CD14-positive monocyte (primary cell): ENCODE measurements at places on chromosomes 5 and 9. TPM values are rescaled to one million over a fixed set of nuclear protein-coding genes. Genes with fewer than 3 reads are reported as not detected.

The F2R gene
- polyA plus RNA-seq, result 0.03 and 0.09 TPM in 2 replicates

The SV2C gene
- polyA plus RNA-seq, result 0.02 TPM

The EMB gene
- 191 TPM for polyA plus RNA-seq

The HAND1 gene
- not detected for polyA plus RNA-seq

The OLFML2A gene
- not detected for polyA plus RNA-seq

The CDH9 gene
- polyA plus RNA-seq, result not detected

GRCh38 chr9:83002329-83002728, 60.6 kb downstream of the RASEF start:
- no peak for DNase-seq

DNA sequence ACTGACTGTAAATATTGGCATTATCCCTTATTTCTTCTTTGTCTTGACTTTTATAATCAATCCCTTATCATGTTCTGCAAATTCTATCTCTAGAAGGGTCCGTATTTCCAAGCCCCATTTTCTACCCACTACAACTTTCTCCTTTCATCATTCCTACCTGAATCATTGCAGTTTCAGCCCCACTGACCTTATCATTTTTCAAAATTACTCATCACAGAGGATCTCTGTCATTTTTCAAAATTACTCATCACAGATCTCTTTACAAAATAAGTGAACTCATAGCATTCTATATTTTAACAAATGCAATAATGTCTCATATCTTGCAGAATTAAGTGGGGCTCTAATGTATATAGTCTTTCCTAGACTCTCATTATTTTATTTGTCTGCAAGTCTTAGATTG, 256.9 kb upstream of the COX7C start:
- DNase-seq, result no peak

DNA sequence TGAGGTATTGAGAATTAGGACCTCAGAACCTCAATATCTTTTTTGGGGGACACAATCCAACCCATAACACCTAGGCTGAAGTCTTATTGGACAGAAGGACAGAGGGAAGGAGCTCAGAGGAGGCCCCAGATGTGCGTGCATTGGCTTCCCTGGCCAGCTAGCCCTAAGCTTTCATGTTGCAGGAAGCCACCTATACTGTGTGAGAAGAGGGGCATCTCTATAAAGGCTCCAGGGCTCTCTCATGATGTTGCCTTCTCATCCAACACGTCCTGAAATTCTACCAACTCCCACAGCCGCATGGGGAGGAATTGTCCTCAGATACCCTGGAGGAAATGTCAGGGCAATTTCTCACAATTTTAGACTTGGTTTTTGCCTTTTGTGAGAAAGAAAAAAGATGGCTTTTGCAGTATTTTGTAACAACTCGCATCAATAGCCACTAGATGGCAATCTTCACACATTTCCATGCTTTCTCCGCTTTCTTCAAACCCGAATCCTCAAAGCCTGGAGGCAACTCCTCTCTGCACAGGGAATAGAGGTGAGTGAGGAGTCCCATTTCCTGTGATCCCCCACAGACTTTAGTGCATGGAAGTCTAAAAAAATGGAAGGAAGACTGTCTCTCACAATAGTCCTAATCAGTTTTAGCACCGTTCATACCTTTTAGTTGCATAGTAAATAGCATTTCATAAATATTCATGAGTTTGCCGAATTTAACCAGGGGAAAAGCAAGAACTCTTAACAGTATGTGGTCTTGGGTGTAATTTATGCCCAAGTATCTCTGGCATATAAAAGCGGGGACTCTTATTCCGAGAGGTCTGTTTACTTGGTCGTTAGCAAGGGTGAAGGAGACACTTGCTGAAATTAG, 7.4 kb upstream of the PPP3R2 start:
- peak; percentile 33 for DNase-seq

- DNase-seq, result no peak
Measured at GRCh38 chr9:85114799-85115198, 445.3 kb downstream of the NTRK2 start.

GRCh38 chr9:120783602-120784047, 9.6 kb downstream of the FBXW2 start:
- peak; percentile 79 for DNase-seq

DNA sequence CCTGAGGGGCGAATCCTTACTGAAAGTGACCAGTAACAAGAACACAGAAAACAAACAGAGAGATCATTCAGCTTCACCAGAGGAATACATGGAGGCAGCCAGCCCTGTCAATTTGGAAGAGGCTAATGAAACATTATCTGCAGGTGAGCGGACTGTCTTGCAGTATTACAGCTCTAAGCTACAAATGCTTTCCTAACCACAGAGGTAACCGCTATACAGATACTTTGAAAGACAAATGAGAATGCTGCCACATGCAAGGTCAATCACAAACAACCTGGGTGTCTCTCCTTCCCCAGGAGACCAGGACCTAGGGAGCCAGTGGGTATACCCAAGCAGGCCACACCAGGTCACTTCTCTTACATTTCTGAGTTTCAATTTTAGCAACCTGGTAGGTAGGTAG, 30.2 kb downstream of the EFNA5 start:
- DNase-seq, result no peak

- DNase-seq, result no peak
Measured at GRCh38 chr5:127892467-127893207, 189.4 kb downstream of the CCDC192 start.

GRCh38 chr5:43642428-43642827, 39.4 kb downstream of the NNT start:
- no peak for DNase-seq

GRCh38 chr9:111037708-111038330, 451 bp downstream of the LPAR1 start:
- peak; percentile 51 for DNase-seq

GRCh38 chr9:95018099-95018936, 291.8 kb downstream of the AOPEP start:
- no peak for DNase-seq

- DNase-seq, result no peak
Measured at GRCh38 chr9:93218671-93219420, 34.9 kb downstream of the WNK2 start.

DNA sequence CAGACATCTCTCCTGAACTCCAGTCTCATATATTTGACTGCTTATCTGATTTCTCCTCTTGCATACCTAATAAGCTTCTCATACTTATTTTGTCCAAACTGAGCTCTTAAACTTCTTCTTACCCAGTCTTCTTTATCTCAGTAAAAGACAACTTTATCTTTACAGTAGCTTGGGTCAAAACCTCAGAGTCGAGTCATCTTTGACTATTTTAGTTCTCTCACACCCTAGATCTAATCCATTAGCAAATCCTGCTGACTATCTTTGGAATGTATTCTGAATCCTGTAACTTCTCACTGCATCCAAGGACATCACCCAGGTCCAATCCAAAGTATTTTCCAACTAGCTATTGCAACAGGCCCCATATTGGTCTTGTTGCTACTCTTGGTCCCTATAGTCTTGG, 11.8 kb upstream of the JAK2 start:
- DNase-seq, result no peak

- DNase-seq, result no peak
Measured at GRCh38 chr9:87149799-87150198, 202.5 kb upstream of the GAS1 start.

DNA sequence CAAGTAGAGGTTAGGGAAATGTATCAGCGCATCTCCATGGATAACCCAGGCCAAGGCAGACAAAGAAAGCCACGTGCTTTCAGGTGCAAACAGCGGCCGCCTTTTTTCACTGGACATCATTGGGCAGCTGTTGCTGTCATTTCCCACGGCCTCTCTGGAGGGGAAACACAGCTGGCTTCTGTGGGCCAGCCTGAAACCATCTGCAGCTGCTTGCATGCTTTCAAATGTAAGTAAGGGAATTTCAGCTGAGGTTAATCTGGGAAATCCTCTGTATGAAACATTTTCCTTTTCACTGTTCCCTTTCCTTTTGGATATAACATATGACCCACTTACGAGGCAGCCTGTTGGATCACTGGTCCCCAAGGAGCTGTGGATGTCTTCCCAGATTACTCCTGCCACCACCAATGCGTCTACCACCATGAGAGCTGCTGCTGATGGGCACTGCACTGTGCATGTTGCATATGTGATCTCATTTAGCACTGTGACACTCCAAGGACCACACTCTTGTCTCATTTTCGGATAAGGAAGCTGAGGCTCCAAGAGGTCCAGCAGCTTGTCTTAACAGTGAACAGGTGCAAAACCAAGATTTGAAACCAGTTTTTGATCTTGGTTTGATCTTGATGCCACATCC, 106.3 kb downstream of the C9orf152 start:
- DNase-seq, result no peak

GRCh38 chr5:115796656-115797055, 19.8 kb downstream of the CDO1 start:
- DNase-seq, result no peak

DNA sequence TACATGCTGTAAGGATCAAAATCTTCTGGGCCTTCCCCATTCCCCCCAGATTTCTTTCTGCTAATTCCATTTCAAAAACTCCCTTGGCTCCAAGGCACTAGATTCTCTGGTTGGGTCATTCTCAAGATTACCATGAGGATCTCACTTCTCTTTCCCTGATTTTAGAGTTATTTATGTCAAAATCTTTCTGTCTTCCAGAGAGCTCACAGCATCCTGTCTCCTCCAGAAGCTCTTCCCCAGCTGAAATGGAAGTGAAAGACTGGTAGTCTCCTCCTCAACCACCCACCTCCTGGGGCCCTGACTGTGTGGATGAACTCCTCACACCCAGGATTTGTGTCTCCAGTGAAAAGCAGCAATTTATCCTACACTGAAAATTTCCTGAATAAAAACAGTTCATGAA, 11.9 kb upstream of the ZNF366 start:
- DNase-seq, result no peak
